ENCODE measurements at places on chromosomes 7 and 10. TPM values are rescaled to one million over a fixed set of nuclear protein-coding genes. Genes with fewer than 3 reads are reported as not detected.

DNA sequence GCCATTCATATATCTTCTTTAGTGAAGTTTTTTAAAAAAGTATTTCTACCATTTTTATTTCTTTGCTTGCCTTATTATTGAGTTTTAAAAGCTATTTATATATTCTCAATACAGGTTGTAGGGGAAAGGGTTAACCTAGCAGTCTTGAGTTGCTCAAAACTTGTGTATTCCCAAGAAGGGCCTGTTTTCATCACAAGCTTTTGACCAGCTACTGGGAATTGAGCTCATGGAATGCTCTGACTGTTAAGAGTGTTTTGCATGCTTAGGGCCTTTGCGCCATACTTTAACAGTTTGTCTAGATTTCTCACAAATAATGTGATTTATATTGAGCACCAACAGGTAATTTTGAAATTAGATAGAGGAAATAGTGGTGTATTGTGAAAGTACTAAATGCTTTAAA, 72.0 kb upstream of the CALCR start:
- no peak for DNase-seq

- DNase-seq: peak; percentile 90
Observed at GRCh38 chr10:110993024-110993693, 73.8 kb downstream of the SHOC2 start.

DNA sequence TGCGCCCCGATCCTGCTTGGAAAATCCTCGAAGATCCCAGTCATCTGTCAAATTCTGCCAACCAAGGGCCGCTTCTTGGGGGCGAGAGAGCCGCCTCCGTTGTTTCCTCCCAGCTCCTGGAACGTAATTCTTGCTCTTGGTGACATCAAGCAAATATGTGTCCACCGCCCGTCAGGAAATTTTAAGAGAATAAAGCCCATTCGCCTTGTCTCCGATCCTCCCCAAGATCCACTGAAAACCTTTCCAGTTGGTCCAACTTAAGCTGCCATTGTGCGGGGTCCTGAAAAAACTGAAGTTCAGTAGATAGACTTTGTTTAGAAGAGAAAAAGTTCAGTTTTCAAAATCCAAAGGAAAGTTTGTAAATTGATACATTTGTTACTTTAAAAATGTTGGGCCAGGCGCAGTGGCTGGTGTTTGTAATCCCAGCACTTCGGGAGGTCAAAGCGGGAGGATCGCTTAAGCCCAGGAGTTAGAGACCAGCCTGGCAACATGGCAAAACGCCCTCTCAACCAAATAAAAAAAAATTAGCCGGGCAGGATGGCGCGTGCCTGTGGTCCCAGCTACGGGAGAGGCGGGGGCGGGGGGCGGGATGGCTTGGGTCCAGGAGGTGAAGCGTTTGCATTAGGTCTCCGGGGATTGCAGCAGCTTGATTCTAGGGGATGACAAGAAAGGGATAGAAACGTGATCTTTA, 1.0 kb upstream of the ZNF800 start:
- DNase-seq: no peak

DNA sequence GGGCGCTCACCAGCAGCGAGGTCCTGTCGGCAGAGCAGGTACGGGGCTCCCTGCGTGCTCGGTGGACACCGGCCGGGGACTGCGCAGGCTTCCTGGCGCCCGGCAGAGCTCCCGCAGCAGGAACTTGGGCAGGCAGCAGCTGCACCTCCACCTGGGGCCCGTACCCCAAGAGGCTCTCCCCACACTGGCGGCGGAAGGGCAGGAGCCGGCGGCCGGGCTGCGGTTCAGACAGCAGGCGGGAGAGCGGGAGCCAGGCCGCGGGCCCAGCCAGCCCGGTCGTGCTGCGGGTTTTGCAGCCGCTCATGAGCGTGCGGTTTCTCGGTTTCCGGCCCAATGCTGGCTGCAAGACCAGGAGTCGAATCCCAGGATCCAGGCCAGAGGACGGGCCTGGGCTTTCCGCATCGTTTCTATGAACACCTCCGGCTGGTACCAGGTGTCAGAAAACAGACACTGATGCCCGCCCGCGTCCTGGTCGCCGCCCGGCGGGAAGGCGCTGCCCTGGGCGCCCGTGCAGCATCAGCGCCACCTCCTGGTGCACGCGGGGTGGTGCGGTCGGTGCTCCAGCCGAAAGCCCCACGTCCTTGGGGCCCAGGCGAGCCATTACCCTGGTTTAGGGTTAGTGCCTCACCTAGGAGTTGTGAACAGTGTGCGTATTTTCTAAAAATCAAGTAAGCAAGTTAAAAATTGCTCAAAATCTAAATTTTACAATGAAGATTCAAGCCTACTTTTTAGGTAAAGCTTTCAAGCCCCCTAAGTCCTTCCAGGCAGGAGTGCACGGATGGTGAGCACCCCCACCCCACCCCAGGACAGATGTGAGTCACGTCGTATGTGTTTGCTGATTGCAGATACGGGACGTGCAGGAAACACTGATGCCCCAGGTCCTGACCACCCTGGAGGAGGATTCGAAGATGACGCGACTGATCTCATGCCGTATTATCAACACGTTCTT, 47.4 kb upstream of the PRKAR1B start:
- peak; percentile 36 for DNase-seq

- DNase-seq: no peak
Observed at GRCh38 chr10:71263376-71263775, 51.0 kb downstream of the UNC5B start.

The SPDYE8 gene
- total RNA-seq: not detected

The NEBL gene
- total RNA-seq: 11.7 TPM

DNA sequence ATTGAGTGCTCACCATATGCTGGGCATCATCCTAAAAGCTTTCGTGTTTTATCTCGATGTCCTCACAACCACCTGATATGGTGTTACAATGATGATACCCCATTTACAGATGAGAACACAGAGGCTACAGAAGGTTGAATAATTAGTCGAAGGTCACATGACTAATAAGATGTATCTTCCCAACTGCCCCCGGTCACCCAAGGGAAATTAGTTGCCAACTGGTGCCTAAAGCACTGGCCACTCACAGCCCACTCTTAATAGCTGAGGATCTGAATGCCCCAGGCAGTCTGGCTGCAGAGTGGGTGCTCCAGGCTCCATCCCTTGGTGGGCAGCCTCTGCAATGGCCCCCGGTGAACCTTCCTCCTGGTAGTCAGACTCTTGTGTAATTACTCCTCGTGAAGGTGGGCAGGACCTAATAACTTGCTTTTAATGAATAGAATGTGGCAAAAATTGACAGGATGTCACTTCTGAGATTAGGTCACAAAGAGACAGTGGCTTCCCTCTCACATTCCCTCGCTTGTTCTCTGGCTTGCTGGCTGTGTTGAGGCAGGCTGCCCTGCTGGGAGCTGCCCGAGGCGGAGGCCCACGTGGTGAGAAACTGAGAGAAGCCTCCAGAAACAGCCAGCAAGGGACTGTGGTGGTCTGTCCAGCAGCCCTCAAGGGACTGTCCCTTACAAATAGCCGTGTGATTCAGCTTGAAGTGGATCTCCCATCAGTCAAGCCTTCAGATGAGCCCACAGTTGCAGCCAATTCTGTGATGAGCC, 109.4 kb downstream of the ARHGAP22 start:
- DNase-seq: no peak

GRCh38 chr10:16735671-16736070, 81.6 kb downstream of the RSU1 start:
- no peak for DNase-seq

The ASB13 gene
- 17.3 TPM for total RNA-seq

The IL2RA gene
- total RNA-seq: not detected

DNA sequence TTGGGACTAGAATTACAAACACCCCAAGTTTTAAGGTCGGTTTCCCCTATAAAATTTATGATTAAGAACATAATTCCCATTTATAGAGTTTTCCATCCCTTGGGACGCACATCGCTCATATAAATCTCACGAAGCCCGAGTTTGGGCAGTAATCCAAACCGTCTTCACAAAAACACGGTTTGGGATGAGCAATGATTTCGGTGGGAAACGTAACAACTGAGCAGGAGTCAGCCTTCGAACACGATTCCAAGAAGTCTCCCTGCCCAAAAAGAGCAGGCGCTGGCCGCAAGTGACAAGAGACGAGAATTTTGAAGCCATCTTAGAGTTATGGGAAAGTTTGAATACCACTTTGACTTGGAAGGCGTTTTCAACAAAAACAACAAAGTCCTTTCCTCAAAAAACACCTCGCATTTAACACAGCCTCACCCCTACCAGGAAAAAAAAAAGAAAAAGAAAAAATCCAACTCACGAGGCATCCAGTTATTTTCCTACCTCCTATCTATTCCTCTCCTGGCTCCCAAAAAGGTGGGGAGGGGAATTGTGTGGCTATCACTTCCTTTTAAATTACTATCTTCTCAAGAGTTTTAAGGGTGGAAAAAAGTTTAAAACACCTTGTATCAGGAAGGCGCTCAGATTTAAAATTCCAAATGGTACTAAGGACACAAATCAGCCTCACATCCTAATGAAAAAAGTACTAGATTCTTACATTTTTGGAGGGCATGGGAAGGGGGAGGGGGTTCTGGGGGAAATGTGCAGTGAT, 1.6 kb downstream of the SEPHS1 start:
- DNase-seq: peak; percentile 49

DNA sequence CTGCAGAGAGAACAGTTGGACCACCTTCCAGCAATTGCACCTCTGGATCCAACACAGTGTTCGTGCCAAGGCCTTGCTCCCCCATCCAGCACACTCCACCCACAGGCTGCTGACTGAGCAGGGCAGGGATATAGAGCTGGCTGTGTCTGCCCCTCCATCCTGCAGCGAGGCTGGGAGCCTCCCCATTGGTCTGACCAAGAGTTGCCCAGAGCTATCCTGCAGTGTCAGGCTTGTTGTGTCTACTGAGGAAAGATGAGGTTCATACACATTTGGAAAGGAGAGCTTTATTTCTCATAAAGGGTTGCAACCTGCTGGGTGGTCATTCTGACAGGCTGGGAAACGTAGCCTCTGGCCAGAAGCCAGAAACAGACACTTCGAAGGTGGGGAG, 27.1 kb downstream of the PRF1 start:
- DNase-seq: peak; percentile 27

- no peak for DNase-seq
Observed at GRCh38 chr10:21280971-21281572, 244.4 kb downstream of the SKIDA1 start.

GRCh38 chr10:124952123-124952522, 10.2 kb downstream of the ZRANB1 start:
- DNase-seq: no peak

GRCh38 chr10:112815269-112816032, 134.6 kb upstream of the TCF7L2 start:
- peak; percentile 67 for DNase-seq

The FANK1 gene
- 6.2 TPM for total RNA-seq

- no peak for DNase-seq
Observed at GRCh38 chr7:105512926-105513526, 9.0 kb downstream of the PUS7 start.

DNA sequence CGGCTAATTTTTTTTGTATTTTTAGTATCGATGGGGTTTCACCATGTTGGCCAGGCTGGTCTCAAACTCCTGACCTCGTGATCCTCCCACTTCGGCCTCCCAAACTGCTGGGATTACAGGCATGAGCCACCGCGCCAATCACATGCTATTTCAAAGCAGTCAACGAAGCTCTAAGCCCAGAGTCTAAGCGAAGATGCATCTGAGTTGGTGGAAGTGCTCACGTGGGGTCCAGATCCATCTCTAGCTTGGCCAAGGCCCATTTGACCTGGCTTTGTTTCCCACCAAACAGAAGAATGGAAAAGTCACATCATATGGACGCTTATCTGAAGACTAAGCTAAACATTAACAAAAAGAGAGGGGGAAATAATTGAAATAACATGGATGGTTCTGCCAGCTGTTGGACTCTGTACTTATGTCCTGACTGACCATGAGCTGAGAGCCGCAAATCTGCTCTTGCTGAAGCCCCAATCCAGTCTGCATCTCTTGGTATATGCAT, 3.8 kb upstream of the GTF2I start:
- DNase-seq: no peak

GRCh38 chr7:75055830-75056772, 17.5 kb downstream of the RCC1L start:
- peak; percentile 26 for DNase-seq

The KNDC1 gene
- 1.2 TPM for total RNA-seq

The MEPCE gene
- 35.5 TPM for total RNA-seq

GRCh38 chr10:110209454-110209925, 2.1 kb downstream of the MXI1 start:
- peak; percentile 72 for DNase-seq

GRCh38 chr10:30974773-30975415, 56.8 kb downstream of the ZNF438 start:
- no peak for DNase-seq

The PTER gene
- 35.5 TPM for total RNA-seq

DNA sequence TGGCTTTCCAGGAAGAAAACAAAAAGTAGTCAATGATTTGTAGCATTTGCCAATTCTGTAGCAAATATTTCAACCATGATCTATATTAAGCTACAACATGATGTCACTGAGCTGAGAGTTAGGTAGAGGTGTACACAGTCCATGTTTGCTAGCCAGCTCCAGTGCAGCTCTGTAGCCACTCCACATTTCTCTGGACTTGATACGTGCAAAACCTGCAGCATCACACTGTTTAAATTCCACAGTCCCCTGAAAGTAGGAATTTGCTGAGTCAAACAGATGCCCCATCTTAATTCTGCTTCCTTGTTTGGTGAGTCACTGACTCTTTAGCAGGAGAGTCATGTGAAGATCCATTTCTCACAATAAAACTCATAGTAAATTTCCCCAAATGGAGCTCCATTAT, 89.8 kb upstream of the LRRTM3 start:
- DNase-seq: peak; percentile 68

The MARVELD1 gene
- total RNA-seq: 39.8 TPM

- peak; percentile 80 for DNase-seq
Observed at GRCh38 chr7:106736508-106737201, 75.7 kb upstream of the CCDC71L start.

DNA sequence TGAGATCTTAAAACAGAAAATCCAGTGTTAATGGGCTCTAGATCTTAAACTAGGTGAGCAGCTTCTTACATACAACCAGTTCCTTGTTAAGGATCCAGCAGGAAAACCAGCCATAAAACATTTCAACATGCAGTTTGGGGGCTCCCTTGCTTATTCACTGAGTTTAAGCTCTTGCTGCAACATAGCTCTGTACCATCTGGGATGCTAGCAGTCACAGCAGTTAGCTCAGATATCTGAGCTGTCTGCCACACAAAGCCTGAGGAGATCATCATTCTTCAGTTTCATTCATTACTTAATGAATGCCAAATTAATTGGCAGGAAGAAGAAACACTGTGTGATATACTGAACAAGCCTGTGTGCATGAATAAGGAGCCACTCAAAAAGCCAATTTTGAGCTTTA, 62.8 kb downstream of the PODXL start:
- DNase-seq: no peak

- DNase-seq: no peak
Observed at GRCh38 chr7:12571691-12572090, 1.2 kb downstream of the SCIN start.
